ENCODE measurements at places on chromosomes 2 and 18.

DNA sequence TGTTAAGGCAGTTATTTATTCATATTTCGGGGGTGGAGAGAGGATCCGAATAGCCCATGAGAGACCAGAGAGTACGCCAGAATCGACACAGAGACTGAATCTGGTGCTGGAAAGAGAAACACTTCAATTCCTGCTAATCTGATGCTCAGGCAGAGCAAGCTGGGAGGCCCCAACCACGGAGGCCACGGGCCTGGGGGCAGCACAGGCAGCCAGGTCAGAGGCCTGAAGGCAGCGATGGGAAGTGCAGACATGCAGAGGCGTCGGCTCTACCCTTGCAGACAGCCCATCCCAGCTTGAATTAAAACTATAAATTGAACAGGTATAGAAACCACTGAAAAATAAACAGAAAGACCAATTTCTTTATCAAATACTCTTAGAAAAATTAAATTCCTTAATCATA is 50.6 kb downstream of the PXDN start:
- peaks cover 49% of the 10 kb centered on the region for H3K4me1 ChIP-seq
- peak; percentile 77 for DNase-seq
- no peak overlapping the region for H3K4me3 ChIP-seq
- peaks cover 38% of the 10 kb centered on the region for H3K36me3 ChIP-seq

DNA sequence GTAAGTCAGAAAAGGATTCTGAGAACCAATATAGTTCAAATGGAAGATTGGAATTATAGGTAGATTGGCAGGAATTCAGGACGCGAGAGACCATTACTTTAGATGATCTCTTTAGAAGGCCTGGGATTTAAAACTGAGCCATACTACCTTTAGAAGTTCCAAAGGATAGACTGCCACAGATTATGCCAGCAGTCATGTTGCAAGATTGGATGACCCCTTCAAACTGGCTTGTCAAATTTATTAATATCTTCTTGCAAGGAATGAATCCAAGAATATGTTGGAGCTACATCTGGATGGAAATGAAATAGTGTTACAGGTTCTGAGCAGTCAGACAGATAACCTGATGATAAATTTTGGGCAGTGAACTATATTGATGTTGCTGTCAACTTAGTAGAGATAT is 22.0 kb downstream of the BABAM2 start:
- no peaks in the 10 kb centered on the region for H3K27me3 ChIP-seq
- peaks cover 13% of the 10 kb centered on the region for H3K4me1 ChIP-seq
- H3K4me3 ChIP-seq, result no peak overlapping the region
- H3K27ac ChIP-seq, result no peak overlapping the region
- no peaks in the 10 kb centered on the region for H3K36me3 ChIP-seq
- no peak for DNase-seq

- DNase-seq, result no peak
- no peaks in the 10 kb centered on the region for H3K36me3 ChIP-seq
- H3K4me1 ChIP-seq, result no peaks in the 10 kb centered on the region
- H3K27me3 ChIP-seq, result no peaks in the 10 kb centered on the region
- H3K4me3 ChIP-seq, result no peak overlapping the region
- no peak overlapping the region for H3K27ac ChIP-seq
Measured at GRCh38 chr2:143144813-143145455, 15.7 kb downstream of the ARHGAP15 start.

DNA sequence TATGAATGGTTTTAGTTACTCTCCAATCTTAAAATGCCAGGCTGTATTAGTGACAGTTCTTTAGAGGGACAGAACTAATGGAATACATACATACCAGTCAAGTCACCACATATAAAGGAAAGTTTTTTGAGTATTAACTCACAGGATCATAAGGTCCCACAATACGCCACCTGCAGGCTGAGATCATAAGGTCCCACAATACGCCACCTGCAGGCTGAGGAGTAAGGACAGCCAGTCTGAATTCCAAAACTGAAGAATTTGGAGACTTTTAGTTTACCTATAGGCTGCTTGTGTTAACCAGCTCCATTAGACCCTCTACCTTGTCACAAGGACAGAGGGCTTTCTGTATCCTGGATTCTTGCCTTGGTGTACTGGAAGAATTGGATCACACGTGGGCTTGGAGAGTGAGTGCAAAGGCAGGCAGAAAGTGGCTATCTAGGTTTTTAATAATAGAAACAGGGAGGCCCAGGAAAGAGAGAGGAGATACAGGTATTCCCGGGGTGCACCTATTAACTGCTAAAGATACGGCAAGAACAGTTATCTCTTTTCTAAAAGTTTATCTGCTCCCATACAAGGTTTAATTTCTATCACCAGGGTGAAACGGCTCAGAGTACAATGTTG is 234.9 kb upstream of the CYRIA start:
- no peak overlapping the region for H3K27ac ChIP-seq
- no peaks in the 10 kb centered on the region for H3K36me3 ChIP-seq
- H3K4me1 ChIP-seq, result no peaks in the 10 kb centered on the region
- no peak overlapping the region for H3K4me3 ChIP-seq
- DNase-seq, result no peak

Data from SK-N-SH (cell line).